Brain pericyte (primary cell): ENCODE measurements at places on chromosomes 16 and 17.

- no peak for DNase-seq
These were observed 45.5 kb downstream of the CPPED1 start for GRCh38 chr16:12758031-12758669.

DNA sequence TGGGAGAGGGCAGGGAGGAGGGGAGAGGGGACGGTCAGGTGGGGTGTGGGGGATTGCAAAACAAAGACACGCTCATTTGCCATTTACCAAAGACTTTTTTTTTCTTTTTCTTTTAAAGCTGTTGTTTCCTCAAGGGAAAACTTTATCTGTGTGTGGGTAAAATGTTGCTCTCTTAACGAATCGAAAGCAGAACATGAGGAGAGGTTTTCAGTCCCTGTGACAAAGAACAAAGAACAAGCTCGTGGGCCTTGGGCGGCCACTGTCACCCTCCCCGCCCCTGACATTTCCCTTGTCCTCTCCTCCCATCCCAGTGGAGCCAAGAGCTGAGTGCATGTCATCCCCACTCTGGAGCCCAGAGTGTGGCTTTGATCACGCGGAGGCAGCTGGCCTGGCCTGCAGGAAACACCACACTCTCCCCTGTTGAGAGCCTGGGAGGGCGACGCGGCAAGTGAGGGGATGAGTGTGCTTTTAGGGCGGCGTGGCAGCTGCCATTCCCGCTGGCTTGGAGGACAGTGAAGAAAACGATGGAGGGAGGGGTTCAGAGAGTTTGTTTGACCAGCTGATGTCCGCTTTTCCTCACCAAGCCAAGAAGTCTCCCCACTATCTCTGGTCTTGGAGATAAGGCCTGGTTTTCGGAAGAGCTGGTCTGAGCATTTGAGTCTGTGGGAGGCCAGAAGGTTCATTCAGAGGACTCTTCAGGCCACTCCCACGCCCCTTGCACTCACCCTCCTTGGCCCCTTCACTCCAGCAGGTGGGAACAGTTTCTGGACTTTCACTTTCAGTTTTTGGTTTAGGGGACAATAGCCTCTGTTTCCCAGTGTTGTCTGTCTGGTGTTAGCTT, 11.4 kb downstream of the CCR7 start:
- DNase-seq = no peak

- no peak for DNase-seq
These were observed 113.7 kb upstream of the DHX40 start for GRCh38 chr17:59451706-59452105.

DNA sequence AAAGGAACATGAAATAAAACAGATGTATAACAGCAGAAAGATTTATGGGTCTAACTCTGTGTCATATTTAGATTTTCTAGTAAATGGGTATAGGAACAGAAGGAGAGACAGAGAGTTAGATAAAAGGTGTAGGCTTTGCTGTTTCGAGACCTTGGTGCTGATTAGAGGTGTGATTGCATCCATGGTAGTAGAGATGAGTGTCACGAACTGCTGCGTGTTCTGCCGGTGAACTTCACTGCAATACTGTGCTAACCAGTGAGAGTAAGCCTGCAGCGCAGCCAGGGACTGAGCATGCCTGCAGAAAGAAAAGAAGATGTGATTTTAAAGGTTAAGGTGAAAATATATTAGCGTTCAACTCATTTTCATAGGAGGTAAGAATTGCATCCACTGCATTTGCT, 53.7 kb upstream of the GSG1L start:
- no peak for DNase-seq

DNA sequence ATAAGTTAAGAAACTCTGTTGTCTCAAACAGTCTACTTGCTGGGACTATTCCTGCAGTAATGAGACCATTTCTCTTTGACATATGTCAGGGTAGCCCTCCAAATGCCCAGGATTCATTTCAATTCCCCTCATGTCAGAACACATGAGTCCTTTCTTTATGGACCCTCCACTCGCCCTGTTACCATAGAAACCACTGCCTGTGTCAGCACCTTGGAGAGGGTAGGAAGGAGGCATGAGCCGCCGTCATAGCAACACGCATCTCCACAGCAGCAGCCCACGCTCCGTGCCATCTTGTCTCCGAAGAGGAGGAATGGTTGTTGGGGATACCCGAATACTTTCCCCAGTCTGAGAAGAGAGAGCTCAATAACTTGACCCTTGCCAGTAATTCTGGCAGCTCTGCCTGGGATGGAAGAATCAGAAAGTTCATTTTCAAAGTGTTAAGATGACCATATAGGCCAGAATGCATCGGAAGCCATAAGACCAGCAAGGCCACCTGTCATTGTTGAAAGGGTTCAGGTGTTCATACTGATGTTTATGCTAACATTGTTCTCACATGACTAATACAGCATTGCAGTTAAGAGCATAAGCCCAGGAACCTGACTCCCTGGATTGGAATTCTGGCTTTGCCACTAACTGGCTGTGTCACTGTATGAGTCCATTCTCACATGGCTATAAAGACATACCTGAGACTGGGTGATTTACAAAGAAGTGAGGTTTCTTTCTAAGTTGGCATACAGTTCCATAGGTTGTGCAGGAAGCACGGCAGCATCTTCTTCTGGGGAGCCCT, 141.3 kb downstream of the ABCC12 start:
- no peak for DNase-seq

DNA sequence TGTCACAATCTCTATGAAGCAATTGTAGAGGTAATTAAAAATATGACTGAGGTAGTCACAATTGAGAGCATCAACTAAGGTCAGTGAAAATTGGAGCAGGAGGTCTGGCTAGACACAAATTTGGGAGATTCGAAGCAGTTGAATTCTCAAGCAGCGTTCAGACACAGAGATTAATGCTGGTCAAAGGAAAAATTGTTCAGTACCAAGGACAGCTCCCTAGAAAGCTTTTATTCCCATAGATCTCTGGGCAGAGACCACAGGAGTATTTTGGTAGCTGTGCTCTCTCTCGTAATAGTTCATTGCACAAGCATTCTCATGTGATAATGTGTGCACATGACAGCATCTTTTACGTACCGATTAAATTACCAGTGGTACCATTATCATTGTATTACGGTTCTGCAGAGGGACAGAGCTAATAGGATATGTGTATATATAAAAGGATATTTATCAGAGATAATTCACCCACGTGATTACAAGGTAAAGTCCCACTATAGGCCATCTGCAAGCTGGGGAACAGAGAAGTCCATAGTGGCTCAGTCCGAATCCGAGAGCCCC, 387.5 kb upstream of the HSBP1 start:
- DNase-seq = no peak

DNA sequence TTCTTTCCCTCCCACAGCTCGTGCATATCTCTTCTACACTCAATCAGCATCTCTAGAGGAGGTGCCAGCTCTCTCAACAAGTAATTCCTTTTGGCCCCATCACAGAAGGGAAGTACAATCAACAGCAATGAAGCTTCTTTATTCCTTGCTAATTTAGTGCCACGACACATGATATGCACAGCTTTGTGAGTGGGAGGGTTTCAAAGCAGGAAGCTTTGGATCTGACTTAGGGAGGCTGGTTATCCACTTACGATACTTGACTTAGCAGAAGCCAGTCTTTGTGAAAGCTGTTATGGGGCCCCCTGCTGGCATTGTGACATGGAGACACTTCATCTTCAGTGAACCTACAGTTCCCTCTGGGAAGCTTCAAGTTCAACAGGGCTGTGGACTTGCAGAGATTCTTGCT, 81.0 kb downstream of the TMEM100 start:
- DNase-seq = no peak

- no peak for DNase-seq
These were observed 15.4 kb upstream of the HOXB9 start for GRCh38 chr17:48641541-48642058.

GRCh38 chr16:66269617-66270332, 96.7 kb upstream of the CDH5 start:
- no peak for DNase-seq

DNA sequence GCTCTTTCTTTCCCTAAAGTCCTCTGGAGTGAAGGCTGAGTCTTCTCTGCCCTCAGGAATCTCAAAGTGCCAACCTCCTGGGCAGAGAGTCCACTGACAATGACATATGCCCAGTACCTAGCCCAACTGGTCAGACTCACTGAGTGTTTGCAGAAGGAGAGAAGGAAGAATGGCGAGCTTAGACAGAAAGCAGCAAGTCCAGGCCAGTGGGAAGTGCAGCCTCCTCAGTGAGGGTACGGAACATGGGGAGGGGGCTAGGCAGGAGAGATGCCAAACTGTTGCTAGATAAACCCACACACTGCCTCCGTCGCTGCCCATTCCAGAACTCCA, 678 bp downstream of the EXOC7 start:
- no peak for DNase-seq

- no peak for DNase-seq
These were observed 137.8 kb upstream of the CIBAR2 start for GRCh38 chr16:85250147-85250463.

DNA sequence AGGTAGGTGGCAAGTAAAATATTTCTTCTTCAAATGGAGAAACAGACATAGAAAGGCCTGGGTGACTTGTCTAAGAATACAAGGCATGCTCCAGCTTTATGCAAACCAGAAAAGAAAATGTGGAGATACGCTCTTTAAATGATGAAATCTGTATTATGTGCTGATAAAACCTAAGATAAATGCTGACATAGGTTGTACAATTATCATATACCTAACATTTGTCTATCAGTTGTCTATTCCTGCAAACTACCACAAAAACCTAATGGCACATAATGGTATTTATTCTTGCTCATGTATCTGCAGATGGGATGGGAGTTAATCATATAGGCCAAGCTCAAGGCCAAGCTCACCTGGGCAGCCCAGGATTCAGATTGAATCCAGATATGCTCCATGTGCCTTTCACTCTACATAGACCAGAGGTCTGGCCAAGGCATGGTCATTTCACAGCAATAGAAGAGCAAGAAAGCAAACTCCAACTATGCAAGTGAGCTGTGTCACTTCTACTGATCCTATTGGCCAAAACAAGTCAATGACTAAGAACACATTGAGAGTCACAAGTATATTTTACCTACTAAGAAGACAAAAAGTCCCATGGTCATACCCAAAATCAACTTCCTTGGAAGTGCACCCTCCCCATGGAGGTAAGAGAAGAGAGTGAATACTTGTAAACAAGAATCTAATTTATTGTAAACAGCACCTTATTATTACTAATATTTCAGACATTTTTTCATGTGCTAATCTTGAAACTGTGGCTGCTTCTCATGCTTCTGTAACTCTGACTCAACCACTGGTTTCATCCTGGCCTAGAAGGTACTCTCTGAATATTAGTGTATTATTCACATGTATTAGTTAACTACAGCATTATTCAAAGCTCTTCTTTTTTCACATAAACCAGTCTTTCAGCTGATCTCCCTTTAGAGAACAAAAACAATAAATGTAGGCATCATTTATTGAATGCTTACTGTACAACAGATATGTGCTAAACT, 270.7 kb upstream of the SOX9 start:
- no peak for DNase-seq

GRCh38 chr17:30344283-30345088, 10.6 kb upstream of the TMIGD1 start:
- peak; percentile 24 for DNase-seq

- no peak for DNase-seq
These were observed 4.2 kb downstream of the RNF40 start for GRCh38 chr16:30766206-30766932.

DNA sequence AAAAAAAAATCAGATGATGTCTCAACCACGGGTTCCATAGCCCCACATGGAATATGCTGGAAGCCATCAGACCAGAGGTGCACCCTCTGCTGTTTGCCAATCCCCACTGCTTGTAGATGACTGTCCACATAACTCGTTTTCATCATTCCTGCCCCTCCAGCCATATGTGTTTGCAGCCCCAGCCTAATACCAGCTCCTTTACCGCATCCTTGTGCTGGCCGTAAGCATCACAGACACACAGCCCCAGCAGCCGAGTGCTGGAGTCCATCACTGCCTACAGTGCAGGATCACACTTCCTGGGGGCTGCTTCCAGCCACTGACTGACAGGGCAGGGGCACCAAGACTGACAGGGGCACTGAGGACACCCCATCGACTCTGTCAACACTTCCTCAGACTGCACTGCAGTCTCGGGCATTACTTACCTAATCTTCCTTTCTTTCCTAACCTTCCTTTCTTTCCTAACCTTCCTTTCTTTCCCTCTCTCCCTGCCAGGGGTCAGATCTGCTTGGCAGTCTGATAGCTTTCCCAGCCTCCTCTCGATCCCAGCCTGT, 5.0 kb downstream of the RCVRN start:
- no peak for DNase-seq

- no peak for DNase-seq
These were observed 43.5 kb downstream of the VPS35L start for GRCh38 chr16:19598805-19599510.

- DNase-seq = no peak
These were observed 9.6 kb upstream of the CD79B start for GRCh38 chr17:63941751-63942150.
